ENCODE measurements at places on chromosomes 4 and X.
A peak's percentile ranks its signal among the peaks of the same experiment; 100 is the strongest.

GRCh38 chrX:133776072-133776471, 209.3 kb downstream of the GPC3 start:
- peak; percentile 10 for DNase-seq

- no peak for DNase-seq
These were observed 2.4 kb downstream of the CXCR3 start for GRCh38 chrX:71615954-71616353.

DNA sequence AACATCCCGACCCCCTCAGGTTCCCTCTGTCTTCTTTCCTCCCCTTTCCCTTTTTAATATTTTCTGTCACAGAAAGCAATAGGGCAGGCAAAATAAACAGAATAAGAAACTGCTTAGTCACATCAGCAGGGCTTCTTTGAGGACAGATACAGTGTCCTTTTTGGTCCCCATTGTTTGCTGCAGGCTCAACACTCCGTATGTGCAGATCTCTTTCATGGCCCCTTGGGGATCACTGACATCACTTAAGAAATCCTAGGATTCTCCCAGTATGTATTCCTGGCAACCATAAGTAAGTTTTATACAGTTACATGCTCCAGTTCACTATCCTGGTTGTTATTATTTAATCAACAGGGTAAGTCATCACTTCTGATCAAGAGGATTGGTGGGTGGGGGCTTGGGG, 448.0 kb downstream of the NKX6-1 start:
- no peak for DNase-seq

DNA sequence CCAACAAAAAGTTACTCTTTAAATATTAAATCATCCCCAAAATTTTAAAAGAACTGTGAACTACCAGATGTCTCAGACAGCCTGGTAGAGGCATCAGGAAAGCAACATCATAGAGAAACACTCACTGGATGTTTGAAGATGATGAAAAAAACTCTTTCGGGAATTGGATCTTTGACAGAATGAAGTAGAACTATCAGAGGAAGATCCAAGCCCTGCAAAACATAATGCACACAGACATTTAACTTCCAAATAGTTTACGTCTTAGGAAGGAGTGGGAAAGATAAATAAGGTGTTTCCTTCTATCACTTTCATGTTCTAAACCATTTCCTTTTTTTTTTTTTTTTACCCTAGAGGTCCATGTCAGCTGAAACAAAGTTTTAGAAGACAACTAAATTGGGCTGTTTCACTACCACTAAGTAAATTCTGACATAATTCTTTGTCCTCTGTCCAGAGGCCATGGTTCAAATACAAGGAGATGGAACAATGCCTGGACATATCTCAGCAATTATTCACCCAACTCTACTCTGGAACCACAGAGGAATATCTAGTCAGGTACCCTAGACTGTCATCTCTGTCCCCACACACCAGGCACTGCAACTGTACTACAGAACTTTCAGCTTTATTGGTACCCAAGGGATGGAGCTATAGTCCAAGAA, 217.7 kb upstream of the INTU start:
- DNase-seq = no peak

- DNase-seq = peak; percentile 82
These were observed 568.8 kb upstream of the TENM3 start for GRCh38 chr4:181674315-181674875.

GRCh38 chr4:39548425-39549067, 21.3 kb upstream of the UGDH start:
- DNase-seq = peak; percentile 44

DNA sequence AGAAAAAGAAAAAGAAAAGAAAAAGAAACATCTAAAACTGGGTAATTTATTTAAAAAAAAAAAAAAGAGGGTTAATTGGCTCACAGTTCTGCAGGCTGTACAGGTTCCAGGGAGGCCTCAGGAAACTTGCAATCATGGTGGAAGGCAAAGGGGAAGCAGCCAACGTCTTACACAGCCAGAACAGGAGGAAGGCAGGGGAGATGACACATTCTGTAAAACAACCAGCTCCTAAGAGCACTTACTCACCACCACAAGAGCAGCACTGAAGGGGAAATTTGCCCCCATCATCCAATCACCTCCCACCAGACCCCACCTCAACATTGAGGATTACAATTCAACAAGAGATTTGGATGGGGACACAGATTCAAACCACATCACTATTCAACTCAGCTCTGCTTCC, 36.8 kb upstream of the TMEM184C start:
- peak; percentile 50 for DNase-seq

All from choroid plexus epithelial cell (primary cell).